ENCODE measurements at places on chromosomes 6 and 20.

DNA sequence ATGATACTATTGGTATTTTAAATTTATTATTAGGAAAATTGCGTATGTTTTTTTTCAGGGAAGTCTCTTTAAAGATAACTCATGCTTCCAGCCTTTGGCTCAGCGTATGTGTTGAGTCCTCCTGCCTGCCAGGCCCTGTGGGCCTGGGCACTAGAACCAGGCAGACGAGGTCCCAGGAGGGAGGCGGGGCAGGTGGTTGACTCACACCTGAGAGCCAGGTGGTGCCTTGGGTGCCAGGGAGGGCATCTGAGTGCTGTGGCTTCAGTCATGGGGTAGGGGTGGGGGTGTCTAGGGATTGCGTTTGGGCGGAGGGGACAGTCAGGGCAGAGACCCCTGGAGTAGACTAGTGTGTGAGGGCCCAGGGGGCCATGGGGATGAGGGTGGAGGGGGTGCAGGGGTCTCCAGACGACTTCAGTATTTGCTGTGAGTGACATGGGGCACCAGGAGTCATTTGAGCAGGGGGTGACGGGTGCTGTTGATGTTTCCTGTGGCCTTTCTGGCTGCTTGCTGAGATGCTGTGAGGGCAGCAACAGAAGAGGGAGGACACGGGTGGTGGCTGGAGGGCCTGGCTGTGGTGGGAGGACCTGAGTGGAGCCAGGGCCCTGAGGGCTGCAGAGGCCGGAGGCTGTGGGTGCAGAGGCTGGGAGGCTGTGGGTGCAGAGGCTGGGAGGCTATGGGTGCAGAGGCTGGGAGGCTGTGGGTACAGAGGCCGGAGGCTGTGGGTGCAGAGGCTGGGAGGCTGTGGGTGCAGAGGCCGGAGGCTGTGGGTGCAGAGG, 14.8 kb upstream of the ADRM1 start:
- DNase-seq: no peak

- DNase-seq: no peak
These were observed 29.6 kb downstream of the ADGB start for GRCh38 chr6:146628350-146628749.

DNA sequence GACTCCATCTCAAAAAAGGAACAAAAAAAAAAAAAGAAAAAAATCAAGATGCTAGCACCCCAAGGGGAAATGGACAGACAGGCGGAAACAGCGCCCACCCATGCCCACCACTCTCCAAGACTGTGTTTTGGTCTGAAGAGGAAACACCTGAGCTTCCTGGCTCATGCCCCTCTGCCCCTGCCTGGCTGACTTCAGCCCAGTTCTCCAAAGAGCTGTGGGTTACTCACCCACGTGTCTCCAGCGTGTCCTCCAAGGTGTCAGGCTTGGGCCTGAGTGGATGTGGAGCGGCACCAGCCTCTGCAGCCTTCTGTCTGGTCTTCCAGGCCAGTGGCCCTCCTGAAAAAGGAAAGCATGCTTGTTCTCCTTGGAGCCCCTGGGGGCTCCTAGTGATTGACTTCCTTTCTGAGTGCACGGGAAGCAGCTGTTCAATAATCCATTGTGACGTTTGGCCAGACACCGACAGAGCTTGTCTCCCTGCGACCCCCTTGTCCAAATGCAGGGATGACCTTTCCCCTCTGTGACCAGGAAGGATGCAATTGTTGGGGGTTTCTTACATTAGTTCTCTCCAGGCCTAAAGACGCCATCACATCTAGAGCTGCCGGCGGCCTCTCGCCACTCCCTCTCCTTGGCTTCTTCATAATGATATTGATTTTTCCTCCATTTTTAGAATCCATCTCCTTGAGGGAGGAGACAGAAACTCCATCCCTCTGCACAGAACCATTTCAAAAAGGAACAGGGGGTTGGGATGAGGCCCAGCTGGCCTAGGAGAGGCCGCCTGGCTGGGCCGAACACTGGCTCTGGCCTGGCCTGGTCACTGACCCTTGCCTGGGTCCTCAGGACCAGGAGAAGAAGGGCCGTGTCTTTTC, 58.4 kb downstream of the ADNP start:
- DNase-seq: no peak

GRCh38 chr6:148997865-148998264, 251.0 kb downstream of the UST start:
- DNase-seq: no peak

- DNase-seq: no peak
These were observed 194.2 kb upstream of the PHACTR1 start for GRCh38 chr6:12522347-12522746.

Data from stimulated activated CD8-positive, alpha-beta memory T cell treated with anti-CD3 and anti-CD28 coated beads, Interleukin-4, amount 100 ng/mL, for 1 hour (primary cell).